ENCODE measurements at places on chromosomes 3 and 15. TPM values are rescaled to one million over a fixed set of nuclear protein-coding genes. Genes with fewer than 3 reads are reported as not detected.
A peak's percentile ranks its signal among the peaks of the same experiment; 100 is the strongest.

The GOLGA6L7 gene
- not detected for total RNA-seq

DNA sequence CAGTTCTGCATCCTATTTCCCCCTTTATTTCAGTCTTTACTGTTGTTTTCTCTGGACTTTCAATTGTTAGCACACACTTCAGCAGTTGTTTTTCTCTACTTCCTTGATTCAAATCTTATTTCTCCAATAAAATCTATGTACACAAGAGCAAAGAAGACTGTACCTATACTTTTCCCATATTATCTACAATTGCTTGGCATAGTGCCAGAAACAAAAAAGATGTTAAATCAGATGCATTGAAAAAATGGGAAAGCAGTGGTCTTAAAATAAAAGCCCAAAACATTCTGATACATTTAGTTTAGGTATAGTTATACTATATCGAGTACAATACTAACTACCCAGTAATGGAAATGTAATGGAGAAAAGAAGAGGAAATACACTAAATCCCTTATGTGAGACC lies 265.1 kb downstream of the UBE2E2 start:
- H3K27ac ChIP-seq, result no peak overlapping the region
- H3K4me1 ChIP-seq, result peaks cover 2% of the 10 kb centered on the region
- no peaks in the 10 kb centered on the region for H3K27me3 ChIP-seq
- DNase-seq, result no peak
- no peaks in the 10 kb centered on the region for H3K36me3 ChIP-seq
- H3K4me3 ChIP-seq, result no peak overlapping the region

DNA sequence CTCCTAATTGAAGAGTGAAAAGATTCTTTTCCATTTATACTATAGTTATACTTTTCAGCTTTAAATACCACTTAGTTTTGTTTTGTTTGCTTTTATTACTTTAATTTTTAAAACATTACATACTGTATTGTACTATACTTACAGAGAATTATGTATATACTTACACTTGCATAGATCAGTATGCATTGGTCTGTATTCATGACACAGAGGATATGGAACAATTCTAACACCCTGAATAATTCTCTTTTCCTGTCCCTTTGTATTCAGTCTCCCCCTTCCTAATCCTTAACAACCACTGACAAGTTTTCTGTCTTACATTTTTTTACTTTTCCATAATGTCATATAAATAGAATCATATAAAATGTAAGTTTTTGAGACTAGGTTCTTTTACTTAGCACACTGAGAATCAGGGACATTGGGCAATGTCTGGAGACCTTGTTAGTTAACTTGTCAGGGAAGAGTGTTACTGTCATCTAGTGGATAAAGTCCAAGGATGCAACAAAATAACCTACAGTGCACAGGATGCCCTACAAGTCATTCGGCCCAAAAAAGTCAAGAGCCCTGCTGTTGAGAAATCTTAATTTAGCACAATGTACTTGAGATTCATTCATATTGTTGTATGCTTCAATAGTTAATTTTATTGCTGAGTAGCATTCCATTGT lies 95.7 kb upstream of the MCTP2 start:
- DNase-seq, result no peak
- H3K27me3 ChIP-seq, result no peaks in the 10 kb centered on the region
- no peak overlapping the region for H3K27ac ChIP-seq
- H3K4me3 ChIP-seq, result no peak overlapping the region
- no peaks in the 10 kb centered on the region for H3K36me3 ChIP-seq
- no peaks in the 10 kb centered on the region for H3K4me1 ChIP-seq

DNA sequence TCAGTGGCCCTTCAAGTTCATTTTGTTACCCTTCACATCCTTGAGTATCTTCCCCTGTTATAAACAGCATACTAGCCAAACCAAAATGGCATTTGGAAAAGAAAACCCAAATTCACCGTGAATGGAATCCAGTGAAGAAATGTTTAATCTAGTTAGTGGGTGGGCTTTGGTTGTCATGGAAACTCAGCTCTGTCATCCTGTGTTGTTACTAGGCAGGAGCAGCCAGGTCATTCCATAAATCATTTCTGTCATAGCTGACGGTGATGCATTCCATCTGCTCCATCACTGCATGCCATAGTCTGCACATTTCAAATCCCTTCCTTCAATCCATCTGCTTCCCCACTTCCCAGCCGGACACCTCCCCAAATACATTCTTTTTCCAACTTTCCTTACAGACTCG lies 140.4 kb upstream of the CGNL1 start:
- peaks cover 42% of the 10 kb centered on the region for H3K36me3 ChIP-seq
- no peaks in the 10 kb centered on the region for H3K4me1 ChIP-seq
- no peak overlapping the region for H3K27ac ChIP-seq
- H3K27me3 ChIP-seq, result no peaks in the 10 kb centered on the region
- H3K4me3 ChIP-seq, result no peak overlapping the region
- no peak for DNase-seq

The TP63 gene
- total RNA-seq, result 0.13 TPM

The GPR87 gene
- total RNA-seq, result not detected

The RAB43 gene
- total RNA-seq, result 3.3 TPM

DNA sequence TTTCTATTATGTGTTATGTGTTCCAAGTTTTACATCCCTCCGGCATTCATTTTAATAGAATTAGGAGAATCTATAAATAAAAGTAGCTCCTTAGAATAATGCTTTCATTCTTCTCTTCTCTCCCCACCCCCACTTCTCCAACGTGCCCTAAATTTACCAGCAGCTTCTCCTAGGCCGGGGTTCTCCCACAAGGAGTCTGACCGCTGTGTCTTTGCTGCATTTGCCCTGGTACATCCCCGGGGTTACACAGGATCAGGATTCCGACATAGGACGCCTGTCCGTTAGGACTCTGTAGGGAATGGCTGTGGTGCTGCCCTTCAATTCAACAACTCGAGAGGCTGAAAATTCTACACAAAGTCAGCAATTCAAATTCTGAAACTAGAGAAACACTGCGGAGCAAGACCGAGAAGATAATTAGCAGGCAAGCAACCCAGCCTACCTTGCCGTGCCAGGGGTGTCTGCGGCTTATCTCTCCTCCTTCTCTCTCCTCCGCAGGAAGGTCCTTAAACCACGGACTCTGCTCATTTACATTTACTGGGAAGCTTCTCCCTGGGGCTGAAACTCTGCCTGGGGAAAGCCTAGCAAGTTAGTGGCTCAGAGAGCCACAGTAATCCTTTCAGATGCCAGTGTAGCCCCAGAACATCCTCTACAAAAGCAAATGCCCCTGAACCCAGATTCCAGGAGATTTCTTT lies 18.8 kb downstream of the PCSK6 start:
- H3K36me3 ChIP-seq, result no peaks in the 10 kb centered on the region
- H3K4me3 ChIP-seq, result no peak overlapping the region
- H3K27me3 ChIP-seq, result no peaks in the 10 kb centered on the region
- DNase-seq, result no peak
- H3K27ac ChIP-seq, result peak overlapping the region; percentile 75

DNA sequence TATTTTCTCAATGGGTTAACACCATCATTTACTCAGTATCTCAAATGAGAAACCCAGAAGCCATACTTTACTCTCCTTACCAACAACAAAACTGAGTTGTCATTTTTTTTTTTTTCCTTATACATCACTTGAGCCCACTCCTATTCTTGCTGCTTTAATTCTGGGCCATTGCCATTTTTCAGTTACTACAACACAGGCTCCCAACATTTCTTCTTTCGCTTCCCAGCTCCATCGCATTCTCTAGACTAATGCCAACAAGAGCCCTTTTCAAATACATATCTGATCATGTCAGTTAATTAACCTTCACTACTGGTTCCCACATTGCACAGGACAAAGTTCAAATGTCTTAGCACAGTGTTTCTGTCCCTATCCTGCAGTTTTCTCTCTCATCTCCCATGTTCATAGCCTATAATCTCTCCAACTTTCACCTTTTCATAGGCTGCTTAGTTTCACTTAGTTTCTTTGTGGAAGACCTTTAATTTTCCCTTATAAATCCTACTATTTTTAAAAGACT lies 22.5 kb upstream of the ANXA2 start:
- no peaks in the 10 kb centered on the region for H3K4me1 ChIP-seq
- H3K36me3 ChIP-seq, result peaks cover 24% of the 10 kb centered on the region
- DNase-seq, result no peak
- H3K4me3 ChIP-seq, result no peak overlapping the region
- no peak overlapping the region for H3K27ac ChIP-seq

DNA sequence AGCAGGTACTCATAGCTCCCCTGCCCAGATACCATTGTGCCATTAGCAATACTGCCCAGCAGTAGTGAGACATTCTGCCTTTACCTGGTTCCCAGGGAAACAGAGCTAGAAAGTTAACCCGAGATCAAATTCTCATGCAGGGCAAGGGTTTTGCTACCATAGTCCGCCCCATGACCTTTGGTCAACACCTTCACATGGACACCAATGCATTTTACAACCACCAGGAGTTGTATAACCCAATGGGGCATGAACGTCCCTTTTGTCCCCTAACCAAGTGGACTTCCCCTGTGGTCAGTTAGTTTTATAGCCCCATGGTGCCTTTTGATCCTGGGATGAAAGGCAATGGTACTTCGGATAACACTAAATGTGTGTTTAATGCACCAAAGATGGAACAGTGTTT lies 151.7 kb upstream of the IQSEC1 start:
- no peak overlapping the region for H3K27ac ChIP-seq
- H3K27me3 ChIP-seq, result no peaks in the 10 kb centered on the region
- H3K36me3 ChIP-seq, result no peaks in the 10 kb centered on the region
- H3K4me1 ChIP-seq, result peaks cover 2% of the 10 kb centered on the region

Data from heart left ventricle (tissue), 16 donors.